Stromal cell of bone marrow (primary cell): ENCODE measurements at places on chromosomes 6 and 20.
A peak's percentile ranks its signal among the peaks of the same experiment; 100 is the strongest.

DNA sequence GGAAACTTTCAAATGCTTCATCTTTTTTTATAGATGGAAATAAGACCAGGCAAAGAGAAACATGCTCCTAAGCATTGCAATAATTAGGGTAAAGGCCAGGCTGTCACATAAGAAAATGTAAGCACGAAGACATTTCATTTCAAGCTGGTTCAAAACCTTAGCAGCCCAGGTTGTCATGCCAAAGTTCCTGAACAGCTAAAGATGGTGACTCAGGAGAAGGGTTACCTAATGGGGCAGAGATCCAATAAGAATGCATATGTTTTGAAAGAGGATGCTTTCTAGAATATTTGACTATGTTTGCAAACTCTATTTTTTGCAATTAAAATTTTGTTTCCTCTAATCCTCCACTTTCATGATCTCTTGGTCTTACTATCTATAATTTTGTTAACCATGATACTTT lies 65.6 kb upstream of the PHACTR2 start:
- DNase-seq = no peak

DNA sequence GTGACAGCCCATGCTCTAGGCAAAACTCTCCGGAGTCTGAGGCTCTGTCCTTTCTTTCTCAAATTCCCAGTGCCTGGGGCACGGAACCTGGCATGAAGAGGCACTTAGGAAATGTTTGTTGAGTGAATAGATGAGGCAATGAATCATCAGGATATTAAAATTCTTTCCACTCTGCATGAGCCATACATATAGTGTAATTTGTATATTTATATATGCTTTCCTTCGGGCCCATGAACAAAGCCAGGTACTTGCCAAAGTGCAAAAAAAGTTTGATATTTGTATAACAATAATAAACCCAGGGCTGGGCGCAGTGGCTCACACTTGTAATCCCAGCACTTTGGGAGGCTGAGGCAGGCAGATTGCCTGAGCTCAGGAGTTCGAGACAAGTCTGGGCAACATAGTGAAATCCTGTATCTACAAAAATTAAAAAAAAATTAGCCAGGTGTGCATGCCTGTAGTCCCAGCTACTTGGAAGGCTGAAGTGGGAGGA lies 212.3 kb upstream of the ZNF217 start:
- peak; percentile 63 for DNase-seq

- no peak for DNase-seq
These were observed 104.8 kb downstream of the ELOVL4 start for GRCh38 chr6:79842376-79843040.

DNA sequence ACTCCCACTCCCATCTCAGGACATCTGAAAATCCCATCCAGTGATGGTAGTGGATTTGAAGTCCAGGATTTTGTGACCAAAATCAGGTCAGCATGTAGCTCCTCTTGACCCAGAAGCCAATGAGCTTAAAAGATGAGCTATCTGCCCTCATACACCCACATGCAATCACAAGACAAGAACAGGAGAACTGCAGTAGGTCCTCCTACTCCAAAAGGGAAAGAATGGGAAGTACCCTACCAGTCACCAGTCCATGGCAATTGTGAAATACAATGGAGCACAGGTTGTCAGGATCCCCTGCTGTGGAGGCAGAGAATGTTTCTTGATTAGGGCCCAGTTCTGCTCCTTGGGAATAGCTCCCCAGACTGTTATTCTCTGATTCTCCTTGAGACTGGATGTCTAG lies 347.3 kb upstream of the CNR1 start:
- no peak for DNase-seq

DNA sequence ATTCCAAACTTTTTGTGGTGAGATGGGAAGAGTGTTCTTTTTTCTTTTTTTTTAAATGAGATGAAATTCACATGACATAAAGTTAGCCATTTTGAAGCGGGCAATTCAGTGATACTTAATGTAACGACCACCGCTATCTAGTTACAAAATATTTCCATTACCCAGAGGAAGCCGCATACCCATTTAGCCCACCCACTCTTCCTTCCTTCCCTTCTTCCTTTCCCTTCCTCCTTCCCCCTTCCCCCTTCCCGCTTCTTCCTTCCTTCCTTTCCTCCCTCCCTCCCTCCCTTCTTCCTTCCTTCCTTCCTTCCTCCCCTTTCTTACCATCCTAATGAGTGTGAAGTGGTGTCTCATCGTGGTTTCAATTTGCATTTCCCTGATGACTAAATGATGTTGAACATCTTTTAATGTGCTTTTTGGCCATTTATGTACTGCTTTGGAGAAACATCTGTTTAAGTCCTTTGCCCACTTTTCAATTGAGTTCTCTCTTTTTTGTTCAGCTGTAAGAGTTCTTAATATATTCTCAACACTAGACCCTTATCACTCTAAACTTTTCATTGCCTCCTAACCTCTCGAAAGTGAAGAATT lies 371.1 kb downstream of the FARS2 start:
- no peak for DNase-seq

GRCh38 chr6:53441761-53442160 lies 93.0 kb upstream of the ELOVL5 start:
- peak; percentile 75 for DNase-seq

DNA sequence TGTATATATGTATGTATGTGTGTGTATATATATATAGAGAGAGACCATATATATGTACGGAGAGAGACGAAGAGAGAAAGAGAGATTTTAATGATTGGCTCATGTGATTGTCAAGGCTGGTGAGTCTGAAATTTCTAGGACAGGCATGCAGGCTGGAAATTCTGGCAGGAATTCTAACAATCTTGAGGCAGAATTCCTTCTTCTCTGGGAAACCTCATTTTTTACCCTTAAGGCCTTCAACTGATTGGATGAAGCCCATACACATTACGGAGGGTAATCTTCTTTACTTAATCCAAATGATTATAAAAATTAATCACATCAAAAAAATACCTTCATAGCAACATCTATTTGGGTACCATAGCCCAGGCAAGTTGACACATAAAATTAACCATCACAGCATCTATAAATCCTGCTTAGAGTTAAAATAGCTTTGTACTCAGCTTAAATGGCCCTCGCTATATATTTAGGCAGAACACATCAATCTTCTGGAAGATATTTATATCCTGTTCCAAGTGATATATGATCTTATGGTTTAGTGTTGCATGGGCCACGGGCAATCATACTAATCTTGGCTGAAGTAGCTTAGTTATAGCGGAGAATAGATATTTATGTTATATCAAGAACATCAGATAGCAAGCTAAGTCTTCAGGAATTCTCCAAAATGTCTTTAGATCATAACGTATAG lies 36.6 kb downstream of the ABRACL start:
- no peak for DNase-seq

GRCh38 chr6:166855416-166855815 lies 100.9 kb downstream of the RNASET2 start:
- no peak for DNase-seq

GRCh38 chr6:14178083-14178445 lies 60.5 kb downstream of the CD83 start:
- DNase-seq = no peak

DNA sequence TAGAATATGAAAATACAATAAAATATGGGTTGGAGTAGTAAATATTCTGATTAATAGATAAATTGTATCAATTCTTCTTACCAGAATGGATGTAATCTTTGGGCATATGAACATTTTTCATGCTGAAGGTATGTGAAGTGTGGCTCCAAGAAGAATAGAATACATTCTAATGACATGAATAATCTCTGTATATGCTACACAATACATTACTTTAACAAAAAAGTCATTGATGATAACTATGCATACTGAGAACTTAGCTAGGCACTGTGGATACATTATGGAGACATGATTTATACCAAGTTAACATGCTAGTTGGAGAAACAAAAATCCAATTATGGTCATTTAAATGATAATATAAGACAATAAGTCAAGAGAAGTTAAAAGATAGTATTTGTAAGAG lies 62.7 kb upstream of the HDAC2 start:
- no peak for DNase-seq

- peak; percentile 13 for DNase-seq
These were observed 99.3 kb downstream of the LRRC1 start for GRCh38 chr6:53894091-53894490.

GRCh38 chr6:157328108-157328692 lies 4.9 kb upstream of the TMEM242 start:
- no peak for DNase-seq

- DNase-seq = no peak
These were observed 942 bp downstream of the ACAT2 start for GRCh38 chr6:159762681-159763293.

DNA sequence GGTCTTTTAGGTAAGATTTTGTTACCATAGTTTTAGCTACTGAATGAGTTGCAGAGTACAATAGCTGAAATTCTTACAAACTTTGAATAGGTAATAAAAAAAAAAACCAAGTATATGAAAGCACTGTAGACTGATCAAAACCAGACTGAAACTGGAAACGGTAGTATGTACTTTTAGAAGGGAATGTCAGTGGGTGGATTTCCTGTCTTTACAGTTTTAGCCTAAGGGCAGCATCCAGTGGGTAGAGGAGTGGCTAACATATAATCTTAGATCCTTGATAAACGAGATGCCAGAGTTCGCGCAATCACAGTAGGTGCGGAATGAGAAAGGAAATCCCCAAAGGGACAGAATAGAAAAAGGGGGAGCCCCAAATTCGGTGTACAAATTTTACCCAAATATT lies 385.9 kb upstream of the RUNX2 start:
- DNase-seq = no peak

GRCh38 chr6:80403365-80403764 lies 296.9 kb downstream of the BCKDHB start:
- DNase-seq = no peak

DNA sequence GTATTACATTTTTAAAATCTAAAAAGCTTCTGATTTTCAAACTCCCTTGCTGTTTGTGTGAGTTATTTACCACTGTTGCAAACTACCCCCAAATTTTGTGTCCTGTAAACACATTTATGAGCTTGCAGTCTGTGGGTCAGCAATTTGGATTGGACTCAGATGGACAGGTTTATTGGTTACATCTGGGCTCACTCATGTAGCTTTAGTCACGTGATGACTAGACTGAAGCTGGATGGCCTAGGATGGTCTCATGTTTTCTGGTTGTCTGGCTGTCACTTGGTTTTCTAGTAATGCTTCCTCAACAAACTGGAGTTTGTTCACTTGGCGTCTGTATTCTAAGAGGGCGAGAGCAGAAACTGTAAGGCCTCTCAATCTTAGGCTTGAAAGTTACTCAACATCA lies 12.2 kb upstream of the C6orf58 start:
- DNase-seq = no peak

GRCh38 chr6:124056407-124057334 lies 253.0 kb downstream of the NKAIN2 start:
- DNase-seq = no peak

DNA sequence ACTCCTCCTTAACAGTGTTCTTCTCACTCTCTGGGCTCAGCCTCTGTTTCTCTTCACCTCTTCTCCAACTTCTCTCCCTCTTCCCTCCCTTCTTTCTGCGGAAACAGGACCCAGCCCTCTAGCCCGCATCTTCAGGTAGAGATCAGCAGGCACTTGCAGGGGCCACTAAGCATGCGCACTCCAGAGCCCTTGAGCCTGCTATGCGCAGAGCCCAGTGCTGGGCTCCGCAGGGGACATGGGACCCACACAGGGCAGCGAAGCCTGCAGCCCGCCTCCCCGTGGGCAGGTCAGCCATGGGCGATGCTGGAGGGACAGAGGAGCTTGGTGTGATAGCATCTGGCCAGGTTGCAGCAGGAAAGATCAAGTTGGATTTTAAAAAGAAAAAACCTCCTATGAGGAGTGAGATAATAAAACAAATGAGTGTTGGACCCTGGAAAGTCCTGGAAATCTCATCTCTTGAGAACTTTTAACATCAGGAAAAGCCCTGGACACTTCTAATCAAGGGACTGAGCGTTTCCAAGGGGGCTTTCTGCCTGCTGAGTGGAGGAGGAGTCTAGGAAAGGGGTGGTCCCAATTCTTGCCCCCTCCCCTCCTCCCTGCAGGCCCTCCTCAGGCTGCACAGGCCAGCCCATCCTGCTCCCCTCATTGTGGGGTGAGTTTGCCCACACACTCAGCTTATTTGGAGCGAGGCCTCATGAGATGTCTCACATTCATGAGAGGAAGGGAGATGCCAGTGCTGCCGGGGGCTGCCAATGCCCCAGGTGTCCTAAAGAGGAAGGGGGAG lies 71.9 kb downstream of the MDGA1 start:
- DNase-seq = no peak

DNA sequence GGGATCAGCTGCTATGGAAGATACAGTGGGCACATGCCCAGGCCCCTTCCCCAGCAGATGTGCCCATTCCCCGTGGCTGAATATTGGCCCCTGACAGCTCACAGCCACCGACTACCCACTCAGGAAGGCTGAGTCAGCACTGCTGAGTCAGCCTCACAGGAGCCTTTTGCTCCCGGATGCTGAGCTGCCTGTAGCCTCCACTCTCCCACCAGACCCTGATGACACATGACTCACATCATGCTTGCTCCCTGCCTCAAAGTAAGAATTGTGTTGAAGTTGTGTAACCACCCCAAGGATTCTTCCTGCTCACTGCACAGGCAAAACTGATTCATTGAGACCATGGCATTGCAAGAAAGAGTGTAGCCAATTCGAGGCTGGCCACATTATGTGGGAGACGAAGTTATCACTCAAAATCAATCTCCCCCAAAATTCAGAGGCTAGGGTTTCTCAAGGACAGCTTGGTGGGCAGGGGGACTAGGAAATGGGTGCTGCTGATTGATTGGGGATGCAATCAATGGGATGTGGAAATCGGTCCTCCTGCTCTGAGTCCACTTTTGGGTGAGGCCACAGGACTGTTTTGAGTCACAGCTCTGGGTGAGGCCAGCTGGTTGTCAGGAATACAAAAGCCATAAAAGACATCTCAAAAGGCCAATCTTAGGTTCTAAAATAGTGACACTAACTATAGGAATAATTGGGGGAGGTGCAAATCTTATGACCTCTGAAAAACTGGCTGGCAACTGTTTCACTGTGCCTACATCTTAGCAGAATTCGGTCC lies 556.6 kb upstream of the CDH4 start:
- DNase-seq = peak; percentile 87

GRCh38 chr6:28212510-28213212 lies 12.4 kb upstream of the ZSCAN9 start:
- DNase-seq = peak; percentile 62

- no peak for DNase-seq
These were observed 141.0 kb downstream of the TBXT start for GRCh38 chr6:166026586-166027126.

GRCh38 chr6:24749297-24749696 lies 25.4 kb upstream of the GMNN start:
- DNase-seq = no peak

- DNase-seq = no peak
These were observed 9.3 kb upstream of the TRIM27 start for GRCh38 chr6:28933069-28933468.
